ENCODE measurements at places on chromosomes 16 and 17.

GRCh38 chr16:53048139-53048915, 4.4 kb downstream of the CHD9NB start:
- no peak for DNase-seq

- DNase-seq: peak; percentile 70
Observed at GRCh38 chr16:3058139-3059030, 7.1 kb upstream of the IL32 start.

- DNase-seq: no peak
Observed at GRCh38 chr17:4947010-4947410, 1.3 kb downstream of the PFN1 start.

DNA sequence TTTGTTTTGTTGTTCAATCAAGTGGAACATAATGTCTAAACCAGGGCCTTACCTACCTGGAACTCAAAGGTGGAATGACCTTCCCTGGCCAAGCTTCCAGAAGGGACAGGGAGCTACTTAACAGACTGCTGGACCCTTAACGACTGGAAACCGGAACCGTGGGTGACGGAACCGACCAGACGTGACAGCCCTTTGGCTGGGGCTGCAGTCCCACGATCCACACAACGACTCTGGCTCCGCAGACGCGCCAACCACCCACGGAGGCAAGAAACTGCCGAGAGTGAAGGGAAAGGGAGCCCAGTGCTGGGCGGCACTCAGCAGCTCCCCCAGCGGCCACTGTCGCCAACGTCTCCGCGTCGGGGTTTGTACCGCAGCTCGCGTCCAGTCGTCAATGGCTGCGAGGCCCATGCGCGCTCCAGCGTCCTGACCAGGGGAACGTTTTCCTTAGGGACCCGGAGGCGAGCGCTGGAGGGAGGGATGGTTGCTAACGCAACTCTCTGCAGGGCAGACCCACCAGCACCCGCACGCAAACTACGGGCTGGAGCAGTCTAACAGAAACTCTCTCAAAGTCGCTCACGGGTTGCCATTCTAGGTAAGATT, 5.5 kb upstream of the KIF22 start:
- DNase-seq: peak; percentile 79

- DNase-seq: no peak
Observed at GRCh38 chr16:62741692-62742091, 705.5 kb upstream of the CDH8 start.

- peak; percentile 31 for DNase-seq
Observed at GRCh38 chr16:73365016-73365551, 317.2 kb upstream of the ZFHX3 start.

DNA sequence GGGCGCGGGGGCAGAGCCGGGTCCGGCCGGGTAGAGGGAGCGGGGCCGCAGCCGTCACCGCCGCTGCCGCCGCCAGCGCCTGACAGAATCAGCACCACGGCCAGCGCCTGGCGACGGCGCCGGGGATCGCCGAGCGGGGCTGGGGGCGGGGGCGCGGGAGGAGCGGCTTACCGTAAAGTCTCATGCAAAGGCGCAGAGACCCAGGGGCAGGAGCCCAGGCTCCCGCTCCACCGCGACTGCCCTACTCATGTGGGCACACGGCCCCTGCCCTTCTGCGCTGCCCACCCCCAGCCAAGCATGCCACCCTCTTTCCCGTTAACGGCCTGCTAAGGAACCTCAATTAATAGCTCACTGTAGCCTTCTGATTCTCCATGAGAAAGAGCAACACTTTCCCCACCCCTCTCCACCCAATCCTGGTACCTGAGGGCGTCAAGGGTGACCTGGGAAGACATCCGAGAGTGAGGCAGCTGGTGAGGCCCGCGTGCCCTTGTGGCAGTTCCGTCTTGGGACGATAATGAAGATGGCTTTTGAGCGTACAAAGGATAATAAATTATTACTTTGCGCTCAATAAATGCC, at the start of gene SEZ6:
Gene SEZ6, minus strand, starts transcription at position 98 of the 576 bp plus-strand sequence. CDS start 164 bp downstream, outside the sequence.
- DNase-seq: peak; percentile 94

GRCh38 chr17:43974382-43975266, 20.9 kb upstream of the PYY start:
- DNase-seq: no peak

- no peak for DNase-seq
Observed at GRCh38 chr16:20485408-20485807, 34.1 kb downstream of the ACSM2A start.

DNA sequence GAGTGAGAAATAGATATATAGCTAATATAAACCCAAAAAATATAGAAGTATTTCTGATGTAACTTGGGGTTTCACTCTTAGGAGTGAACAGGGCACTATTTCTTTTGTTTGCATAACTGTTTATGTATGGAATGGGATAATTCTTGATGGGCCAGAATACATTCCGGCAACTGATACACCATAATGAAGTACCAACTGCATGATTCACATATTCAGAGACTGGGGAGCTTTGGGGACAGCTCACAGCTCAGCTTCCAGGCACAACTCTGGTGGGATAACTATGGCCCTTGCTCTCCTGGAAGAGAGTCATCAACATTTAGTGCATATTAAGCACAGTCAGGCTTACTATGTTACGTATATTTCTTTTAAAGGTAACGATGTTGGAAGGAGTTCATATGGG, 42.1 kb upstream of the ADCY7 start:
- DNase-seq: no peak

DNA sequence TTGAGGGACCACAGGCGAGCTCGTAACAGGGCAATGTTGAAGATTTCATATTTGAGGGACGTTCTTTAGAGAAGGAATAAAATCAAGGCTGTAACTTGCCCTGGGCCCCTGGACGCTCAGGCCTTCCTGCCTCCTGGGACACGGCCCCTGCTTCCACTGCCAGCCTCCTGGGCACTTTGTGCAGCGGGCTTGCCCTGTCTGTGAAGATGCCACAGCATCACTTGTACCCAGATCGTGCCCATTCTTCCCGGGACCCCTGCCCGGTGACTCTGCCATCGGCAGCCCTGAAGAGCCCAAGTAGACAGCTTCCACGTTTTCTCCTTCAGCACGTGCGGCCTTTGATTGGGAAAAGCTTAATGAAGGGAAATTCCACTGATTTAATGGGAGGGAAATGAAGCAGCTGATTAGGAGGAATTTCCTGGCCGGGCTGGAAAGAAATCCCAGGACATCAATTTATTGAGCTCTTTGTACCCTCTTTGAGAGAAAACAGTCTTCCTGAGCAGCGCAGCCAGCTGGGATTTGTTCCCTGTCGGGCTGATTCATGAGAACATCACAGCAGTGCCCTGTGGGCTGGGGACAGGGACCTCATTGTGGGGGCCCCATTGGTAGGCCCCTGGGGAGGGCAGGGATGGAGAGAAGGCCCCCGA, 71.5 kb downstream of the CRISPLD2 start:
- DNase-seq: no peak

All from spinal cord (tissue), 10 donors.